ENCODE measurements at places on chromosomes 3 and 15.

DNA sequence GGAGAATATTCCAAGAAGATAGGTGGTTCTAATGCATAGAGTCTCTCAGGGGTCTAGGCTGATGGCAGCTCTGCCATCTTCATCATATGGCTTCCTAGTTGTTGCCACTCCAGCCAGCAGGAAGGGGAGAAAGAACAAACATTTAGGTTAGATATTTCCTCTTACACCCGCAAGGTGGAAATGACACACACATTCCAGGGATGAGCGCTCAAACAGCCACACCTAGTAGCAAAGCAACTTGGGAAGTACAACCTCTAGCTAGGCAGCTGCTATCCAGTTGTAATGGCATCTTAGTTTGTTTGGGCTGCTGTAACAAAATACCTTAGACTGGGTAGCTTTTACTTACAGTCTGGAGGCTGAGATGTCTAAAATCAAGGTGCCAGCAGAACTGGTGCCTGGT is 51.9 kb upstream of the ADAMTSL3 start:
- DNase-seq = no peak

- DNase-seq = no peak
Measured at GRCh38 chr3:115478359-115478758, 145.0 kb upstream of the GAP43 start.

DNA sequence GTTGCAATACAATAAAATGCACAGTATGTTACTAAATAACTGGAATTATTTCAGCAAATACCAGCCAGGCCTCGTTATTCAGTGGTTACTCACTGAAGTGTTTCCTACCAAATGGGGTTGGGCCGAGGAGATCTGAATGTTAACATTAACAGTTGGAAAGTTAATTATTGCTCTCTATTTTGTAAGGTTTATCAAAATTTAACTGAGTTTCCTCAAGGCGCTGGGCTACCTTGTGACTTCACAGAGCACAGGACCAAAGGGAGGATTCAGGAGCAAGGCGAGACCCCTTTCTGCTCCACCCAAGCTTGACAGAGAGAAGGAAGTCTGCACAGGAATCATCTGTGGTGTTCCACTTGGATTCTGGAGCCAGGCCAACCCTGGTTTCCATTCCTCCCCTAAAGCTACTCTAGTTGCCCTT is 21.6 kb downstream of the ADAMTS9 start:
- DNase-seq = no peak

- no peak for DNase-seq
Measured at GRCh38 chr3:52002748-52003147, 7.1 kb upstream of the RPL29 start.

DNA sequence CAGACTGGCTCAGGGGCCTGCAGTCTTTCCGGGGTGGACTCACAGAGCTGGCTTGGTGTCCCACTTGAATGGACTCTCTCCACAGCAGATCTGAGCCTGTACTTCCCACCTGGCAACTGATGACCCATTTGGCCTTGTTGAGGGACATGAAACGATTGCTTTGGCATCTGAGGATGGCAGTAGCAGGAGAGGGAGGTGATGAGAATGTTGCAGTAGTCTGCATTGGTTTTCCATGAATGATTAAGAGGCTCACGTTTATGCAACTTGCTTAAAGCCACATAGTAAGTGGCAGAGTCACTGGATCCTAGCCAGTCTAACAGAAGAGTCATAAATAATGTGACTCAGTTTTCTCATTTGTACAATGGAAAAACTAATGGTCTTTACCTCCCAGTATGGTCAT is 21.9 kb downstream of the IL20RB start:
- DNase-seq = no peak

- no peak for DNase-seq
Measured at GRCh38 chr3:15955968-15956367, 158.2 kb upstream of the ANKRD28 start.

- no peak for DNase-seq
Measured at GRCh38 chr15:52340093-52340492, 44.5 kb upstream of the MYO5C start.

DNA sequence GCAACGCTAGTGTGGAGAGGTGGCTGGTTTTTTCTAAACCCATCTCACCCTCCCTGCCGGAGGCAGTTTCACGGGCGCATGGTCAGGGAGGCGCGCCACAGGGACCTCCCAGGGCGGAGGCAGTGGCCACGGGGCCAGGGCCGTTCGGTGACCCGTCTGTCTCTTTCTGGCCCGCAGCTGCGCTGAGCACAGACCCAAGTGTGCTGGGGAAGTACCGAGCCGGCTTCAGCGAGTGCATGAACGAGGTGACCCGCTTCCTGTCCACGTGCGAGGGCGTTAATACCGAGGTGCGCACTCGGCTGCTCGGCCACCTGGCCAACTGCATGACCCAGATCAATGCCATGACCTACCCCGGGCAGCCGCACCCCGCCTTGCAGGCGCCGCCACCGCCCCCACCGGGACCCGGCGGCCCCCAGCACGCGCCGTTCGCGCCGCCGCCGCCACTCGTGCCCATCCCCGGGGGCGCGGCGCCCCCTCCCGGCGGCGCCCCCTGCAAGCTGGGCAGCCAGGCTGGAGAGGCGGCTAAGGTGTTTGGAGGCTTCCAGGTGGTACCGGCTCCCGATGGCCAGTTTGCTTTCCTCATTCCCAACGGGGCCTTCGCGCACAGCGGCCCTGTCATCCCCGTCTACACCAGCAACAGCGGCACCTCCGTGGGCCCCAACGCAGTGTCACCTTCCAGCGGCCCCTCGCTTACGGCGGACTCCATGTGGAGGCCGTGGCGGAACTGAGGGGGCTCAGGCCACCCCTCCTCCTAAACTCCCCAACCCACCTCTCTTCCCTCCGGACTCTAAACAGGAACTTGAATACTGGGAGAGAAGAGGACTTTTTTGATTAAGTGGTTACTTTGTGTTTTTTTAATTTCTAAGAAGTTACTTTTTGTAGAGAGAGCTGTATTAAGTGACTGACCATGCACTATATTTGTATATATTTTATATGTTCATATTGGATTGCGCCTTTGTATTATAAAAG is 1.8 kb downstream of the HES1 start:
- DNase-seq = peak; percentile 18

DNA sequence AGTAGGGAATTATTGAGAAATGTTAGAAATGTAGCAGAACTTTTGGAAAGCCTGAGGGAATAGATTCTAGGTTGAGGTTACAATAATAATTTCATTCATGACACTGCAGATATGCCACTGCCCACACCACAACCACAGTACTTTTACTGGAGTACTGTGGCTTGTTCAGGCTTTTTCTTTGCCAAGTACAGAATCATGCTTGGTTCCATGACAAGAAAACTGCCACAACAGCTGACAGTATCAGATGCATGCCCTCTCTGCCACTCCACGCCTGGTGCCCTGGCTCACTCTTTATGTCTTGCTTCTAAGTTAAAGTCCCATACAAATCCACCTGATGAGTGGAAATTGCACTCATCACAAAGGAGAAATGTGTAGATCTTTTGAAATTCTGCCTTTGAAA is 398.6 kb downstream of the ZIC1 start:
- DNase-seq = no peak

- no peak for DNase-seq
Measured at GRCh38 chr15:63176302-63176701, 13.1 kb upstream of the RAB8B start.

DNA sequence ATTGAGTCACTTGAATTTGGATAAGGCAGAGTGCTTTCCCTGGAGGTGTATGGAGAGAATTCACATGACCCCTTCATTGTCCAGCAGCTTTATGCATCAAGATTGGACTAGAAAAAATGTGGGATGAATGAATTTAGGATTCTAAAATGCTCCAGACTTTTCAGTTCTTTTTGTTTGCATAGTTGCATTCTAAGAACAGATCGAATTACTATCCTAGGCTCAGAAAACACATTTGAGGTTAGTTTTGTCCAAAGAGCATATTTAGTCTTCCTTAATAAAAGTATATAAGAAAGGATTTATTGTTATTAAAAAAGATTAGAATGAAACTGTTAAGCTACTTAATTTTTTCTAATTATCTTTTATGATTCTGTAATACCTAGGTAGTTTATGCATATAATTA is 127.4 kb downstream of the UBE2E2 start:
- no peak for DNase-seq

- no peak for DNase-seq
Measured at GRCh38 chr3:149589332-149589731, 68.5 kb downstream of the WWTR1 start.

- no peak for DNase-seq
Measured at GRCh38 chr15:75675579-75676404, 28.1 kb downstream of the SNX33 start.

DNA sequence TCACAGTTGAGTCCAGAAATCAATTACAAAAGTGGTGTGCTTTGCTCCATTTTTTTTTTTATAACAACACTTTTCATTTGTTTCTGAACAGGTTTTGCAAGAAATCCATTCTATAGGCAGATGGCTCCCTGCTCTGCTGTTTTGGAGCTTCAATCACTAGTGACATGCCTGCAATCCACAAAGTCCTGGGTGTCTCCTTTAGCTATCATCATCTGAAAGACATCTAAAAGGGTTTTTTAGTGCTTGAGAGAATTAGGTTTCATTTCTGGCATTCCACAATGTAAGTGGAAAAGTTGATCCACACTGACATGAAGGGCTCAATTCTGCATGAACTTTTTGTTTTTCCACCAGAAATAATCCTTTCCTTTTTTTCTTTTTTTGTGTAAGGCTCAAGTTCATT is 24.0 kb upstream of the MEIS2 start:
- no peak for DNase-seq

DNA sequence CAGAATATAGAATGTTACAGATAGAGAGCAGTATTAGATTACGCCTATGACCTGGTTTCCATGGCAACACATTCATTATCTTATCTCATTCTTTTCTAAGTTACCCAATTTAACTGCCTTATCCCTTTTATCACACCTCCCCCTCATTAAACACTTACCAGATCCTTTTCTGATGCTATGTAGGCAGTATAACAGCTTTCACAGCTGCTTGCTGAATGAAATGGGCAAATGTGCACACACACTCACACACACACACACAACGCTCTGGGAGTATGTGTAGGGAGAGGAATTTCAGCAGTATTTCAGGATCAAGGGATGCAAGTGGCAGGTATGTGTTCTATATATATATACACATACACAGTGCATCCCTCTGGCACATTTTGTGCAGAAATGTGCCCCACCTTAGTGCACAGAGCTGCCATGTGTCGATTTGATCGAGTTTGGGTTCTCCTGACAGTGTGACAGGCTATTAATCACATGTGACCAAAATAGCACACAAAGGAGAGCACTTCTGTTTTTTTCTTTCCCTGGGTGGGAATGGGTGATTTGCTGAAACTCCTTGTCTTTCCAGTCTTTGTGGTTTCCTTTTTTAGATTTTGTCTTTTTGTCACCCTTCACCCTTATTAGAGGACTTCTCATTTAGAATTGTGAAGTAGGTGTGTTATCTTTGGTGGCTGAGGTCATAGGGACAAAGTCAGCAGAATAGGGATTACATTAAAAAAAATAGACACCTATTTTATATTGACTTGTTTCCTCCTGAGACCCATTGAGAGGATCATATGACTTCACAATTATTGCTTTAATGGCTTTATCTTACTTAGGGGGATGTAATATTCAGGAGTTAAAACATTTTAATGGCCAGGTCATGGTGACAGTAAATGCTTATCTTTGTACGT is 553.7 kb downstream of the PDCD6IP start:
- no peak for DNase-seq

GRCh38 chr3:122697952-122698620 is 17.4 kb downstream of the PARP14 start:
- DNase-seq = no peak

DNA sequence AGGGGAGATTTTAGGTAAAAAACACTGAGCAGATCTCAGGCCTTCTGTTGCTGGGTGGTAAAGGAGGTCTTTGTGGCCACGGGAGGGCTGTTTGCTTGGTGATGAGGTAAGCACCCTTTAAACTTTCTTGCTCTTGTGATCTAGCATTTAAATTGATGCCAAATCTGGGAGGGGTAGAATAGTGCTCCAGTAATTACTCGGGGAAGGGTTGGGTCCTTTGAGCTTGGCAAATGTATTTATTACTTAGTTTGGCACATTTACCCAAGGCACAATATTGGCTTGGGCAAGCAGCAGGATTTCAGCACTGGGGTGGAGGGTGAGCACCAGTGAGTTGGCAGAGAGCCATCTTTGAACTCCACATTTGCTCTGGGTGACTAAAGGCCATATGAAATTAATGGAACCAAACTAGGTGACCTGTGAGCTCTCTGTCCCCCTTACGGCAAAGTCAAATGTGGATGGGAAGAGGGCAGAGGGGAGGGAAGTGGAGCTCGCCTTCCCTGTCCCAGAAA is 185.9 kb upstream of the ONECUT1 start:
- no peak for DNase-seq

GRCh38 chr15:65512807-65513416 is 4.6 kb downstream of the DPP8 start:
- no peak for DNase-seq

DNA sequence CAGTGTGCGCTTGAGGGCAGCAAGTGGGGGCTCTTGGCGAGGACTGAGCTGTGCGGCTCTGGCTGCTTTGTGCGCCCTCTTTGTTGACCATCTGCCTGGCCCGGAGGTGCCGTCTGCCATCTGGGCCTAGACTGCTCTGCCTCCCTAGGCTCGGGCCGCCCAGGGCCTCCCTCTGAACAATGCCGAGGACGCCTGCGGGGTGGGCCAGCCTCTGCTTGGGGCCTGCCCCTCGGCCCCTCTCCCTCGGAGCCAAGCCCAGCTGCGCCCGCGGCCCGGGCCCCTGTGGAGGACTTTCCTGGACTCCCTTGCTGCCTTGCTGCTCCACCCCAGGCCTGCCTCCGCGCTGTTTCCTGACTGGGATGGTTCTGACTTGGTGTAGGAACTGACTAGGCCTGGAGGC is 31.9 kb upstream of the SPSB4 start:
- DNase-seq = no peak

All from stimulated activated CD4-positive, alpha-beta T cell treated with anti-CD3 and anti-CD28 coated beads, Interleukin-1b, Interleukin-23, amount 100 ng/mL, for 24 hours (primary cell).